ENCODE measurements at places on chromosomes 1 and 21.

- no peak for DNase-seq
Observed at GRCh38 chr1:197715806-197716205, 59.5 kb downstream of the DENND1B start.

DNA sequence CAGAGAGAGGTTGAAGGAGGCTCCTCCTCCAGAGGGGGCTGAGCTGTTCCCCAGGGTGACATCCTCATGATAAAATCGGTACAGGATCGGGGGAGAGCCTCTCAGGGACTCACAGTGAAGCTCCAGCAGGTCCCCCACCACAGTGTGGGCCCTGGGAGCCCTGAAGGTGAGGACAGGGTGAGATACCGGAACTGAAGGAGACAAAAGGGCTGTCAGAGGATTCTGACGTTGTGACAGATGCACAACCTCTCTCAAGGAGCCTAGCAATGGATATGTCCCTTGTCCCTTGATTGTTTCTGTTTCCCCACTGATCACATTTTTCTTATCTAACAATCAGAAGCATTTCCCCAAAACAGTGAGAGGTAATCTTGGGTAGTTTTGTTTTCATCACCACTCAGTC is 5.2 kb downstream of the FCRL3 start:
- DNase-seq, result no peak

DNA sequence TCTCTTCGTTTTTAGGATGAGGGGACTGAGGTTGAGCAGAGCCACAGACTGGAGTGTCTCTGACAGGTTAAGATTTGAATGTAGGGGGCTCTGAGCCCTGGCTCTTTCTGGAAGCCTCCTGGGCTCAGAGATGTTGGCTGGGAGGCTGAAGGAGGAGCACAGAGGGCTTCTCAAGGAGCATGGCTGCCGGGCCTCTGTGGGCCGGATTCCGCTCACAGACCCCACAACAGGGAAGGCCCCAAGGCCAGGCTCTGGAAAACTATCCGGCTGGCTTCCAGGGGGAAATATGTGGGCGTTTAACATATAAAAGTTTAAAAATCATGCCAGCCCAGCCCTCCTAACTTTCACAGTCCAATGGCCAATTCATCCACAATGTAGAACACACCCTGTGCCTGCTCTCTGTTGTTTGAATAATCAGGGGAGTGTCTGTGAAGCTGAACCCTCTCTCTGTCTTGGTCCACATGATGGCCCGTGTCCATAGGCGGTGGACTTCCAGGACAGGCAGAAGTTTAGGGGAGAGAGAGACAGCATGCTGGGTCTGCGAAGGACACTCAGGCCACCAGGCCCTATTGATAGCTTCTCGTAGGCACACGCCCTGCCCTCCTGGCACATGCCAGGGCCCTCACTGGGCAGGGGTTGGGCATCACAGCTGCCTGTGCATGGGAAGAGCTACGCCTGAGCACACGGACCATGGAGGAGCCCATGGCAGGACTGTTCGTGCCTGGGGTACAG is 10.8 kb downstream of the OBSCN start:
- DNase-seq, result no peak

DNA sequence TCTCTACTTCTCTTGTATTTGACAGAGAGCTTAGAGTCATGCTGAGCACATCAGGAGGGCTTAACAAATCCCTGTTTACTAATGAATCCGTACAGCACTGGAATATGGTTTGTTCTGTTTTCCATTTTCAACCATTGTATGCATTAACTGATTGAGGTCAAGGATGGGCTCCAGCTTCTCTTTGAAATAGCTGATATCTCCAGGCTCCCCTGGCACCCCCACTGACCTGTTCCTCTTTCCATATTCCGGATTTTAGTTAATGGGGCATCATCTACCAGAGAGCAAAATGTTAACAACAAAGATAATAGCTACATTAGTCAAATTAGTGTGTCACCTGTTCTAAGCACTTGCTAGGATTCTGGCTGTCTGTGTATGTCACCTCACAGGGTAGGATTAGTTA is 57.6 kb downstream of the NENF start:
- DNase-seq, result no peak

GRCh38 chr1:59502009-59502691 is 205.3 kb downstream of the FGGY start:
- no peak for DNase-seq

DNA sequence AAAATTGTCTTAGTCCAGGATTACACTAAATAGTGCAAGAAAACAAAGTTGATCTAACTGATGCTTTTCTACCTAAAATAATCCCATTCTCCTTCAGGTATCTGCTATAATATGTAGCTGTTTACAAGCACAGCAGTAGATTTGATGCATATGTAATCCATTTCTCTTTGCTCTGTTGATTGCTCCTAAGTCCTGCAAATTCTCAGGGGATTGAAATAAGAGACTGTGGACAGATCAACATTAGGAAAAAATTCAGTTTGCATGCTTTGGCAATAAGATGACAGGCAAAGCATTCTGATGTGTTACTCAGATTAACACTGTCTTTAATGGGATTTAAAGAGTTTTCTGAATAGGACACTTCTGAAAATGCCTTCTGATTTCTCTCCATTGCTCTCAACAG is 34.7 kb downstream of the RNF11 start:
- no peak for DNase-seq

- no peak for DNase-seq
Observed at GRCh38 chr1:159934136-159935039, 9.1 kb upstream of the TAGLN2 start.

DNA sequence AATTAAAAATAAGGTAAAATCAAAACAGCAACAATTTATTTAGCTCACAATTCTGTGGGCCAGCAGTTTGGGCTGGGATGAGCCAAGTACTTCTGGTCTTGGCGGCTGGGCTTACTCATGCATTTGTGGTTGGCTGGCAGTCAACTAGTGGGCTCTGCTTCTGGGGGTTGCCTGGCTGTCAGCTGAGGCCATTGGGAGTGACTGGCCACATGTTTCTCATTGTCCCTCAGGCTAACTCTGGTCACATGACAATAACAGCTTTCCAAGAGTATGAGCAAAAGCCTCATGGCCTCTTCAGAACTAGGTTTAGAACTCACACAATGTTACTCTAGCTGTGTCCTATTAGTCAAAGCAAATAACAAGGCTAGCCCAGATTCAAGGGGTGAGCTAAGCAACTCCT is 15.6 kb upstream of the CHIA start:
- peak; percentile 7 for DNase-seq

DNA sequence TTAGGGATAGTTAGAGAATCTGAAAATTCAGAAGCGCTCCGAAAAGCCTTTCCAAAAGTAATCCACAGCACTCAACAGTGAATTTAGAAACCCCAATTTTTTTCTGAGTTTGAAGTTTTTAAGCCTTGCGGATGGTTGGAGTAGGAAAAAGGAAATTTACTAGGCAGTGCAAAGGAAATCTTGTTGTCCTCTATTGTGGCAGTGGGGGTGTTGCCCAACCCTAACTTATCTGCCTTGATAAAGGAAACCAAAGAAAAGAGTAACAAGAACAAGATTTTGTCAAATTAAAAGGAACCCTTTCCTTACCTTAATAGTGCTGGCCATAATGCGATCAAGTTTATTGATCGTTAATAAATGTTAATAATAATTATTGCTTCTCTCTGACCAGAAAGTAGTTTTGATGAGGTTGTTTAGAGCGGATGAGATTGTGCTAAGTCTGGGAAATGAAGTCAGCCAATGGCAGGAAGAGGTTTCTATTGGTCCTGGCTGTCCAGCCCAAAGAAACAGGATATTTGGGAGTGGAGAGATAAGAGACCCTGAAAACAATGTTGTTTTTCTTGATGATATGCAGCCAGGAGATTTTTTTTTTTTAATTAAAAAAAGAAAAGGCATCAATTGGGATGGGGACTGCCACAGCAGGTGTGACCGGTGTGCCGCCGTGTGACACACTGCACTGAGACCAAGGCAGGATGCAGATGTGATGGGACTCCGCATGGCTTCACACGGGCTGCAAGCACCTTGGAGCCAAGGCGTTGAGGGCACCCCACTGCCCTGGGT is at the start of gene ERG:
TSS of gene ERG (minus strand) at position 421 of the 777 bp plus-strand sequence. CDS start at position 324, 97 bp downstream.
- DNase-seq, result no peak

GRCh38 chr1:209705033-209705598 is 470 bp downstream of the HSD11B1 start:
- DNase-seq, result peak; percentile 38

DNA sequence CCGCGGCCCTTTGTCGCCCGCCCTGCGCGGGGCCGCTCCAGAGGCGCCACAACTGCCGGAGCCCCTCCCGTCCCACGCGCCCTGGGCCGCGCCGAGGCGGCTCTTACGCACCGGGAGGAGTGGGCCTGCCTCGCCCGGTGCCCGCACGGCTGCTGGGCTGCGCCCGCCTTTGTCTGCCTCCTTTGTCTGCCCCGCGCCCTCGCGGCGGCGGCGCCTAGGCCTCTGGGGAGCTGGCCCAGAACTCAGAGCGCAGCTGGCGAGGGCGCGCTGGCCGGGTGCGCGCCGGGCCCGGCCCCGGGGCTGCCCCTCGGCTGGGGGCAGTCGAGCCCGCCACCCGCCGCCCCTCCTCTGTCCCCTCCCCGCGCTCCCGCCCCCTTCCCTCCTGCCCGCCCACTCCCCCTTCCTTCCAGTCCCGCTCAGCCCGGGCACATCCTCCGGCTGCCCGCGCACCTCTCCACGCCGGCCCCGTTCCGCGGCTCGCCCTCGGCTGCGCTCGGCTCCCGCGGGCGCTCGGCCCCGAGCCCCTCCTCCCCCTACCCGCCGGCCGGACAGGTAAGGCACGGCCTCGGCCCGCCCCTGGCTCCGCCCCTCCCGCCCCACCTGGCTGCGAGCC is at the start of gene DRAXIN:
TSS of gene DRAXIN (plus strand) at position 409 of the 613 bp plus-strand sequence. CDS start 14,549 bp downstream, outside the sequence.
- DNase-seq, result peak; percentile 59

DNA sequence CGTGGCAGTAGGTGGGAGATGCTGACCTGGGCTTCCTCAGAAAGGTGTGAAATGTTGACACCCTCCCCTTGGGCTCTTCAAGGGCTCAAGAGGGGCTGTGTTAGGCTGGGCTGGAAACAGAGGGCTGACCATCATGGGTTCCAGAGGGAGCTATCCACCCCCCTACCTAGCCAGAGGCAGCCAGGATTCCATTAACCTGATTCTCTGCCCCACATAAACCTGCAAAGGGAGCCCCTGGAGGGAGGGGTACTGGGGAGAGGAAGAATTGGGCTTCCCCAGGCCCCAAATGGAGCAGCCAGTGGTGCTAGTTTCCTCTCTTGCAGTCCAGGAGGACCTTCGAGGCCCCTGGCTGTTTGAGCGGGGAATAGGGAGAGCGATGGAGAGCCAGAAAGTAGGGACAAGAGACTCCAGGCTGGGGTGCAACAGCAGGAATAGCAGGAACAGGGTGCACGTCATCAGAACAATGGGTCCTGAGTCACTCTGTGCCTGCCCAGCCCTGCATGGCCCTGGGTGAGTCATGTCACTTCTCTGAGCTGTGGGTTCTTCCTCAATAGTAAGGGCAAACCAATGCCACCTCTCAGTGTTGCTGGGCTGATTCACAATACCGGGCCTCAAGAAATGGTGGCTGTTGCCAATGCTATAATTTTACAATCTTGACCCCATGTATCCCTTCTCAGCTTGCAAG is 121.2 kb downstream of the EPHB2 start:
- no peak for DNase-seq

DNA sequence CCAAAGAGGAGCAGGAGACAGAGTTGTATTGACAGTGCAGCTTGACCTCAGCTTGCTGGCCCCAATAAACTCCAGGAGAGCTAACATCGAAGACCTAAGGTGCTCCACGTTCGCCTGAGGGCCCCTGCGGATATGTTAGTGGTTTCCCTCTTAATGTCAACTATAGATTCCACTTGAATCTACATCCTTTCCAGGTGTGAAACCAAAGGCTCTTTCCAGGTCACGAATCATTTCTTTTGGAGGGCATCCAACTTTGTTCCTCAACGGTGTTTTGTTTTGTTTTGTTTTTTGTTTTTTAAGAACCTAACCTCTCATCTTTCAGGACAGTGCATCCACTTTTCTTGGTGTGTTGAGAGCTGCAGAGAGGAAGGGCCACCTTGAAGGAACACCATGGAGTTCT is 267.6 kb upstream of the SGIP1 start:
- DNase-seq, result no peak

- no peak for DNase-seq
Observed at GRCh38 chr1:198837278-198838021, 198.6 kb downstream of the PTPRC start.

DNA sequence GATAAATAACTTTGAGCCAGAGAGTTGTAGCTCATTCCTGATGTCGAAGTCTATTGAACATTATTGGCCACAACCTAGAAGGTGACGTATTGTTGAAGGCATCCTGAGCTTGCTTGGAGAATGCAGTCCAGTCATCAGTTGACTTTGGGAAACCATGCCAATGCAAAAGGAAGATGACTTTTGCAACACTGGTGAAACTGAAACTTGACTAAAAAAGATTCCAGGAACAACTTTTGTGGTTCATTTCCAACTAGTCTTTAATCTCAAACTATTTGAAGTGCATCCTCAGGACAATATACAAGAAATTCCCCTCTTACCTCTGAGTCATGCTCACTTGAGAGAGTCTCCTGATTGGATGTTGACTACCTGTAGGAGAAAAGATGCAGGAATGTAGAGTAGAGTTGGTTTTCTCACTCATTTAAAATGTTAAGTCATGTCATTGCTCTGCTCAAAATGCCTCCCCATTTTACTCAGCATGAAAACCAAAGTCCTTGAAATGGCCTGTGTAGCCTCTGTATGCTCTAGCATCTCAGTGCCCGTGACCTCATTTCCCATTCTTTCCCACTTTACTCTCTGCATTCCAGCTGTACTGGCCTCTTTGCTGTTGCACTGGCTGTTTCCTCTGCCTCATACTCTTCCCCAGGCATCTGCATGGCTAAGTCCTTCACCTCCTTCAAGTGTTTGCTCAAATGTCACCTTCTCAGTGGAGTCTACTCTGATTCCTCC is 24.4 kb upstream of the LEPR start:
- DNase-seq, result no peak

DNA sequence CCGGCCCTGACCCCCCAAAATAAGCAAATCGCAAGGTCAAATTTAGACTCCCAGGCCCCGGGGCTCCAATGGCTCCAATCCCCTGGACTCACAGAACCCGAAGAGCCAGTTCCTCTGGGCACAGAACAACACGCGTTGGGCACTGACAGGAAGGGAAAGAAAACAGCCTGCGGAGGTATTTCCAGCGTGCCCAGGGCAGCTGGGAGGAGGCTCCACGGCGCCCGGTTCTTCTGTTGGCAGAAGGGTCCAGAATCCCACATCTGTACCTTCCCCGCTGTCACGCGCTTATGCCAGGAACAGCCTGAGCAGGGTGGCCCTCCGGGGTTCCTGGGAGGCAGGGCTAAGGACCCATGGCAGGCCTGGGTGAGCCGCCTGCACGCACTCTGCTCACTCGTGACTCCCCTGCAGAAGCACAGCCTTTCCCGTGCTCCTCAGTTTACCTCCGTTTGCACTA is 85.5 kb downstream of the RIPK4 start:
- DNase-seq, result peak; percentile 34

DNA sequence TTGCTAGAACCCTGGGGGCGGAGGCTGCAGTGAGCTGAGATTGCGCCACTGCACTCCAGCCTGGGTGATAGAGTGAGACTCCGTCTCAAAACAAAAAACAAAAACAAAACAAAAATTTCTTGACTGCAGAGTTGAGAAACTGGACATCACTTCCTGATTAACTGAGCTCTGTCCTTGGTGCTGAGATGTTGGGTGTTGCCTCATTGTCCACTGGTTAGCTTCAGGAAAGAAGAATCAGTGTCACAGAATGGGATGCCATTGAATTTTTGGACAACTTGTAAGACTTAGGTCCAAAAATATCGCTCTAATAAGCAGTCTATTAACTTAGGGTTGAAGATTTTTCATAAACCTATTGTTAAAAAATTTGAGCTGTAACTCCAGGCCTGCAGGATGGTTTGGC is 23.8 kb upstream of the KCNA10 start:
- peak; percentile 65 for DNase-seq

GRCh38 chr1:87786861-87787545 is 458.3 kb downstream of the LMO4 start:
- DNase-seq, result no peak

- no peak for DNase-seq
Observed at GRCh38 chr1:44720281-44720680, 10.7 kb downstream of the RNU5D-1 start.

GRCh38 chr21:21216047-21216446 is 217.8 kb downstream of the NCAM2 start:
- DNase-seq, result no peak
